AML-193 (cell line): ENCODE measurements at places on chromosomes 2 and 18.
A peak's percentile ranks its signal among the peaks of the same experiment; 100 is the strongest.

DNA sequence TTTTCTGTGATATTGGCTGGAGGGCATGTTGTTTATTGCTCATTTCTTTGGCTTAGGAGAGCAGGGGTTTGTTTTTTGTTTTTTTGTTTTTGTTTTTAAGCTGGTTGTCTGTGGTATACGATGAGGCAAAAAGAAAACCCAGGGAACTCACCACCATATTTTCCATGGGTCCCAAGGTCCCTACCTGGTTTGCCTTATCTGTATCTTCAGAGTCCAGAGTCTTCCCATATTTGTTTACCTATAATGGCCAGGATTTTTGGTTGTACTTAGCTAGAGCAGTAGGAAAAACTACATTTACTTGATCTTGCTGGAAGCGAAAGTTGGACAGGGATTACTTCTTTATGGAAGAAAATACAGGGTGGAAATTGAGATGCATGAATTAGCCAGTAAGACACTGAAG lies 9.5 kb downstream of the LCLAT1 start:
- no peak for DNase-seq

- no peak for DNase-seq
Measured at GRCh38 chr2:54029721-54030395, 59.1 kb upstream of the PSME4 start.

DNA sequence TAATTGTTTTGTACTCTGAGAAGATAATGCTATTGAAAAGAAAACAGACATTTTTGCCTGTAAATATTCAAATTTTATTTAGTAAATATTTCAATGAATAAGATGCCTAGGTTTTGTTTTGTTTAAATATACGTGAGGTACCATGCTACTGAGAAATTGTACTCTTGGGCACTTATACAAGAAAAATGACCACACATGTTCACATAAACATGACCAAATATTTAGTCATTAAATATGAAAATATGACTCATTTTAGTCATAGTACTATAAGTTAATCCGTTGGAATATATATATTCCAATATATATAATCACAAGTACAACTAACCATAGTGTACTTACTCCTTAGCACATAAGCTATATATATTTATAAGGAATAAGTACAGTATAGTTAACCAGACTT lies 56.7 kb upstream of the ZNF804A start:
- no peak for DNase-seq

DNA sequence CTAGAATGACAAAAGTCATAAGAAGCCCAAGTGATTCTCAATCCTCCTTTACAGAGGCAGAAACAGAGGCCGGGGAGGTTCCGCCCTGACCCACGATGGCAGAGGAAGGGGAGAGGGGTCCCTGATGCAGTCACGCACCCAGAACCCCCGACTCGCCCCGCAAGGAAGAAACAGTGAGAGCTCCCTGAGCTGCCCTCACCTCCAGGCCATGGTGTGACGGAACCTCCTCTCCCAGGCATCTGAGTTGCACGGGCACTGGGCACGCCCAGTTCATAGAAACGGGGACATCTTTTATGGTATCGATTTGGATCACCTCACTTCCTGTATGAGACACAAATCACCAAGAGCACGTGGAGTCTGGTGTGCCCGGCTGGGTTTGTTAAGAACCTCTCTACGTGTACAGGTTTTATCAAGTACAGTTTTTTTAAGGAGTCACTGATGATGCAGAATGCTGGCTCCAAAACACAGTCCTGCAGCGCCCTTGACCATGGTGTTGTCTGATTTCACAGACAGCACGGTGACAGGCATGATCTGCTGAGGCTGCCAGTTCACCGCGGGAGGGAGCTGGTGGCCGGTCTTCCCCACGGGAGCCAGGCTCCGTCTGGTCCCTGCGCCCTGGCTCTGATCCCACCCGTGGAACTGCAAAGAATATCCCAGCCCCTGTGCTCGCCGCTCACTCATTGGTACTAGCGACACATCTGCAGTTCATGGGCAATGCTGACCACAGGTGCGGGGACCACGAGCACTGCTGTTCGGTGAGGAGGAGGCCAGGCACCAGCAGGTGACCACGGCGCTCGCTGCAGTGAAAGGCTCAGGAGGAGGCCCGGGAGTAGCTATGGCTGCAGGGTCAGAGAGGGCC lies 35.6 kb downstream of the PXDN start:
- no peak for DNase-seq

DNA sequence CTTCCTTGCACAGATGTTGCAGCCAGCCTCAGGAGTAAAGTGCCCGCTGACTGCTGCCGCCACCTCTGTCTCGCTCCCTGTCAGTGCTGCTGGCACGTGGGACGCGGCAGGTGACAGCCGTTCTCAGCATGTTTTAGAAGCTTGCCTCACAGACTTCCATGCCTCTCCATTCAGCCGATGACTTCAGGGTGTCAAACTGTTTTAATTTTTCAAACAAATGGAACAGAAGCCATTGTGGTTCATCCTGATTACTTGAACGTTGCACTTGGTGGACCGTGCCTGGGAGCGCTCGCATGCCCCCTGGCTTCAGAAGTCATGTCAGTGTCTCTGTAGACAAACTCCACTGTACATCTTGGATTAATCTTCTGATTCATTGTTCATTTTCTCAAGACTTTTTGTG lies 62.7 kb upstream of the EML6 start:
- no peak for DNase-seq

DNA sequence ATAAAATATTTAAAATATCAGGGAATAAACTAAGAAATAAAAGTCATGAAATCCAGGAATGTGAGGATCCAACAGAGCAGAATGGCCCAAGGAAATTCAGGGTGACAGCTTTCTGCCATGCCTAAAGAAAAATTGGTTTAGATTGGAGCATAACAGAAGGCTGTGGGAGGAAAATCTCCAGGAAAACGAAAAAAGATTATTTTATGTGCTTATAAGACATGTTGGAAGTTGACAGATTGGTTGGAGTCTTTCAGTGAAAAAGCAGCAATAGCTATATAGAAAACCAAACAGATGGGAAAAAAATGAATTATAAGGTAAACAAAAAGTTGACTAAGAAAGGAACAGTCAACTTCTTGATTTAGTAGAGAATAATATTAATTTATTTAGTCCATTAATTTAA lies 203.9 kb downstream of the ZRANB3 start:
- no peak for DNase-seq

DNA sequence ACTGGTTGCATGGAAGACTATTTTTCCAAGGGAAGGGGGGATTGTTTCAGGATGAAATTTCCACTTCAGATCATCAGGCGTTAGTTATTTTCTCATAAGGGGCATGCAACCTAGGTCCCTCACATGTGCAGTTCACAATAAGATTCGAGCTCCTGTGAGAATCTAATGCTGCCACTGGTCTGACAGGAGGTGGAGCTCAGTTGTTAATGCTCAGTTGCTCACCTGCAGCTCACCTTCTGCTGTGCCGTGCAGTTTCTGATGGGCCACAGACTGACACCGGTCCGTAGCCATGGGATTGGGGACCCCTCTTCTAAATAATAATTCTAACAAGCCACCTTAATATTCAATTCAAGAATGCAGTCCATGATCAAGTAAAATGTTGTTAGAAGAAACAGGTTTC lies 34.9 kb downstream of the PLCL1 start:
- no peak for DNase-seq

- DNase-seq = peak; percentile 57
Measured at GRCh38 chr18:11946756-11947155, 34.6 kb upstream of the IMPA2 start.

DNA sequence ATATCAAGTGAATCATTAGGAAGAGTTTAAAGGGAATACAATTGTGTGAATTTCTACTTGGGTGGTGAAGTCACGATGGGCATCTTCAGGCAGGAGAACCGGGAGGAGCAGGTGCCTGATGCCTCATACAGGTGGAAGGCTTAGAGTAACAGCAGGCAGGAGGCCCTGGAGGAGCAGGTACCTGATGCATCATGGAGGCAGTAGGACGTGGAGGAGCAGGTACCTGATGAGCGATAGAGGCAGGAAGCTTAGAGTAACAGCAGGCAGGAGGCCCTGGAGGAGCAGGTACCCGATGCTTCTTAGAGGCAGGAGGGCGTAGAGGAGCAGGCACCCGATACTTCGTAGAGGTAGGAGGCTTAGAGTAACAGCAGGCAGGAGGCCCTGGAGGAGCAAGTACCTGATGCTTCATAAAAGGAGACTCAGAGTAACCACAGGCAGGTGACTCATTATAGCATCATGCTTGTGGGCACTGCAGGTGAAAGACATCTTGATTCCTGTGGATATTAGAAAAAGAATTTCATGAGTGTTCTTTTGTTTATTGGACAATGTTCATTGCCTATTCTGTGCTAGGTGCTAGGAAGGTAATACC lies 133.9 kb downstream of the ATP9B start:
- no peak for DNase-seq

- DNase-seq = no peak
Measured at GRCh38 chr2:14713248-14713647, 80.7 kb downstream of the LRATD1 start.

GRCh38 chr2:88265352-88266303 lies 95.5 kb downstream of the THNSL2 start:
- no peak for DNase-seq

GRCh38 chr2:217844696-217845095 lies 158.1 kb downstream of the TNS1 start:
- DNase-seq = no peak

- no peak for DNase-seq
Measured at GRCh38 chr2:130951018-130951417, 114.3 kb downstream of the ARHGEF4 start.

DNA sequence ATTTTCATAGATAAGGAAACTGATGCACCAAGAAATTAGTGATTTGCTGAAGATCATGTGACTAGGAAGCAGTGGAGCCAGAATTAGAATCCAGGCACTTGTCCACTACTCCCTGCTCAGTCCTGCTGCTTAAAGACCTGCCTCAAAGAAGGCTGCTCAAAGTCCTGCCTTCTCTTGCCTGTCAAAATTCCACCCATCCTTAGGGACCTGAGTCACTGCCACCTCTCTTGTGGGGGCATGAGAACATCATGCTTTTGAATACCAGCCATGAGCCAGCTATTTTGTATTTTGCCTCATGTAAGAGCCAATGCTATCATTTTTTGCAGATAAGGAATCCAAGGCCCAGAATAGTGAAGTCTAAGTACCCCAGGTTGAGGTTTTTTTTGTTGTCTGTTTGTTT lies 47.1 kb downstream of the DDX1 start:
- DNase-seq = no peak

DNA sequence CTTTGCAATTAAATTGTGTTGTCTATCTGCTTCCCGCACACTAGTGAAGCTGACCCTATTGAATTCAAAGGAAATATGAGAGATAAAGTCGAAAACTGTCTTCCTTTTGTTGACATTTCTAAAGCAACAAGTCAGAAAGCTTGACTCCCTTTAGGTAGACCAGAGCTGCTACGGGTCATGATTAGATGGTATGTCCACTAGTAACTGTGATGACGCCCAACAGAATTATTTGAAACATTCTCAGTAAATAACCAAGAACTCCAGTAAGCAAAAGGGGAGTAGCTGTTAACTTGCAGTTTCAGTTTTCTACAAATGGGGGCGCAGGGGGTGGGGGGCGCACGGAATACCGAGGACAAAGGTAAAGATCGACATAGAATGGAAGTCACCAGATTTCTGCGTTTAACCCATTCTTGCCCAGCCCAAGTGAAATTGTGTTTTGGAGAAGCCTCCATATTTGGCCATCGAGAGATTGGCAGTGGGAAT lies 56.4 kb downstream of the CRIM1 start:
- DNase-seq = no peak

GRCh38 chr2:120503793-120504571 lies 158.0 kb downstream of the INHBB start:
- no peak for DNase-seq

GRCh38 chr2:53970724-53971602 lies at the start of gene PSME4:
Gene PSME4, minus strand, starts transcription at chr2:53970993. Its CDS starts 209 bp downstream, at chr2:53970784.
- DNase-seq = peak; percentile 67

- no peak for DNase-seq
Measured at GRCh38 chr18:58004317-58004716, 39.7 kb upstream of the NEDD4L start.
